ENCODE measurements at places on chromosomes 1 and 21.
A peak's percentile ranks its signal among the peaks of the same experiment; 100 is the strongest.

DNA sequence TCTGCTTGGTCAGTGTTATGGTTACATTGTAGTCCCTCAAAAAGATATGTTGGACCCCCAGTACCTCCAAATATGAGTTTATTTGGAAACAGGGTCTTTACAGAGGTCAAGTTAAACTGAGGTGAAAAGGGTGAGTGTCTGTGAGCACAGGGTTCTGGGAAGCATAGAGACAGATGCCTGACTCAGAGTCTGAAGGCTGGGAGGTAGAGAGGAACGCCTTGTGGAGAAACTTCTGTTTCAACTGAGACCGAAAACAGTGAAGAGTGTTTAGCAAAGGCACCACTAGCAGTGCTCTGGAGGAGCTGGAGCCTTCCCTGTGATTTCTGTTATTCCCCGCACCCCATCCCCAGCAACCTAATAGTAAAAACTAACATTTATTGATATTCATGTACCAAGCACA lies 65.2 kb upstream of the LRRC8D start:
- DNase-seq: no peak

DNA sequence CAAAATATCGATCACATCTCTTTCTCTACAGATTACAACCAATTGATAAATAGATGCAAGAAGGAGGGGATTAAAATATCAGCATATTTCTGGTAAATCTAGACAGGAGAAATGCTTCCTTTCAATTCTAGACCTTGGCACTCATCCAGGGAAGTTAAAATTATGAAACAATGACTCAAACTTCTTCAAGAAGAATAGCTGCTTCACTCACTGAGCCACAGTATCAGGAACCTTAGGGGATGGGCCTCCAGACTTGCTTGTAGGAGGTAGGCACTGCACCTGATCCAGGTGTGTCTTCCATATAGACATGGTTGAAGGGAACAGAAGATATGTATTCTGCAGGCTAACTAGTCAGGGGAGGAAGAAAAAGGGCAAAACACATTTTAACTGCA lies 9.8 kb downstream of the SLAMF7 start:
- peak; percentile 16 for DNase-seq

GRCh38 chr1:178408871-178409270 lies 87.9 kb downstream of the CLEC20A start:
- no peak for DNase-seq

GRCh38 chr1:178938959-178939317 lies 68.1 kb upstream of the ANGPTL1 start:
- peak; percentile 88 for DNase-seq
